Amygdala (tissue), 56 donors: ENCODE measurements at places on chromosomes 7 and 10.

DNA sequence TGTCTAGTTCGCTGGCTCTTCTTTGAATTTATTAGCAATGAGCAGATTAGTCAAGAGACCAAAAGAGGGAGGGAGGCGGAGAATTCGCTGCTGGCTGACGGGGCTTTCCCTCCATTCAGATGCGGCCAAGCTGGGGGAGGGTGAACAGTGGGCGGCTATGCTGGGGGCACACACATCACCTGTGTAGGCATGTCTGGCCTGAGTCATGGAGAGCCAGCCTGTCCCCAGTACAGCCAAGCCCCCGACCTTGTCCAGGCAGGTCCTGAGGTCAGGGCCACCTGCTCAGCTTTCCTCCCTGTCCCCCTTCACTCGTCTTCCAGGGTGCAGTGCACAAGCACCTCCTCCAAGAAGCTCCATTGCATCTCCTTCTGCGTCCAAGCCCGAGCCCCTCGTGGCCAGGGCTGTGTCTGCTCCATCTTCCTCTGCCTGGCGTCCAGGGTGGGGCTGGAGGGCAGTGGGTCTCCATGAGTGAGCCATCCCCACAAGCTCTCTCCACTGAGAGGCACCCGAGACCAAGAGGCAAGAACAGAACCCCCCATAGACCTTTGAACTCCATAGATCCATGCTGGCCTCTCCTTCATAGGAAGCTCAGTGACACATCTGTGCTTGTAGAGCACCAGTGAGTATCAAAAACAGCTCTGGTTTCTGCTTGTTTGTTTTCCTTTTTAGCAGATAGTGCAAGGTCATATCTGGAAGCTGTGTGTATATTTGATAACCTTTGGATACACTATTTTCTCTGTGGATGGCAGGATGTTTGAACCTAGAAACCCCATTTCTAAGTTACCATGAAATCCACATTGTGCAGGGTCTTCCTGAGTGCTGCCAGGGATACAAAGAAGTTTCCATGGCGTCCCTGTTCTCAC lies 1.9 kb upstream of the DEPP1 start:
- no peak for DNase-seq

- no peak for DNase-seq
Measured at GRCh38 chr10:88361494-88361893, 221.6 kb downstream of the RNLS start.

GRCh38 chr7:134690016-134690415 lies 43.4 kb downstream of the BPGM start:
- no peak for DNase-seq

- DNase-seq = no peak
Measured at GRCh38 chr10:105280895-105281294, 639.8 kb downstream of the SORCS3 start.

DNA sequence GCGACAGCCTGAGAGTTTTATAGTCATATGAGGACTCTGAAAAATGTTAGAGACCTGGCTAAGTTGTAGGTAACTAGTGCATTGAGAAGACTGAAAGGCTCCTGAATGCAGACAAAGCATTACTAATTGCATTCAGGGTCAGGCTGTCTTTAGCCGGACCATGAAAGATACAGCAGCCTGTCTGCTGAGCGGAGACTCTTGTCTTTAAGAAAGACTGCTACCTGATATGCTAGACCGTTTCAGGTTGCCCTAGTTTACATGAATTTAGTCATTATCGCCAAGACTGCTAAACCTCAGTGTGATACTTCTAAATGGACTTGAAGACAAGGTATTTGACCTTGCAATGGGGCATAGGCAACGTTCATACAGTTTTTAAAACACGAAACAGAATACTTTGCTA lies 81.2 kb downstream of the BMPR1A start:
- no peak for DNase-seq

DNA sequence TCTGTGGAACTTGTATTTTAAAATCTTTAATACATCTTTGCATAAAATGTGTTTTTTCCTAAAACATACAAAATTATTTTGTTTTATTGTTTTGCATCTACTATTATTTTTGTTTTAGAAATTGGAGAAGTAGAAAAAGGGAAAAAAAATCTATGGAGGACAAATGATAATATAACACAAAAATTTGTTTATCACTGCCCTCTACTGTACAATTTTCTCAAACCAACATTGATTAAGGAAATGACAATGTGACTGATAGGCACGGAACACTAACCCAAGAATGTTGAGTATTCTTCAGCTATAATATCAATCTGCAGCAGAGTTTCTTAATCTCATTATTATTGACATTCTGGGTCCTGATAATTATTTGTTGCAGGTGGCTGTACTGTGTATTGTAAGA lies 9.5 kb upstream of the ING3 start:
- no peak for DNase-seq

DNA sequence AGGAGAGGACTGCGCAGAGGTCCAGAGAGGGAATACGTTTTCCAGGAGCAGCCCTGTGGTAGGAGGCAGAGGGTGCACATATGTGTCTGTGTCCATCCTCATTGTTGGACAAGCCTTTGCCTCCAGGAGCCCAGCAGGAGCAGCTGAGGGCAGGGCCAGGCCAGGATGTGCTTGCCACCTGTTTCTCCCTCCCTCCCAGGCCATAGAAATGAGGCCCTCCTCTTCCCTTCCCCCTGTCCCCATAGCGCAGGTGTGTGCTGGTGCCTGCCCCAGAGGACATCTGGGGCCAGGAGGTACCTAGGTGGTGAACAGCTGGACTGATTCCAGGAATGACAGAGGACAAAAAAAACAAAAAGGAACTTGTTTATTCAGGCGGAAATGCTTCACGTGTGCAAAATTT lies 10.5 kb upstream of the CXCL12 start:
- DNase-seq = no peak

GRCh38 chr10:15725603-15726002 lies 5.9 kb upstream of the ITGA8 start:
- no peak for DNase-seq

DNA sequence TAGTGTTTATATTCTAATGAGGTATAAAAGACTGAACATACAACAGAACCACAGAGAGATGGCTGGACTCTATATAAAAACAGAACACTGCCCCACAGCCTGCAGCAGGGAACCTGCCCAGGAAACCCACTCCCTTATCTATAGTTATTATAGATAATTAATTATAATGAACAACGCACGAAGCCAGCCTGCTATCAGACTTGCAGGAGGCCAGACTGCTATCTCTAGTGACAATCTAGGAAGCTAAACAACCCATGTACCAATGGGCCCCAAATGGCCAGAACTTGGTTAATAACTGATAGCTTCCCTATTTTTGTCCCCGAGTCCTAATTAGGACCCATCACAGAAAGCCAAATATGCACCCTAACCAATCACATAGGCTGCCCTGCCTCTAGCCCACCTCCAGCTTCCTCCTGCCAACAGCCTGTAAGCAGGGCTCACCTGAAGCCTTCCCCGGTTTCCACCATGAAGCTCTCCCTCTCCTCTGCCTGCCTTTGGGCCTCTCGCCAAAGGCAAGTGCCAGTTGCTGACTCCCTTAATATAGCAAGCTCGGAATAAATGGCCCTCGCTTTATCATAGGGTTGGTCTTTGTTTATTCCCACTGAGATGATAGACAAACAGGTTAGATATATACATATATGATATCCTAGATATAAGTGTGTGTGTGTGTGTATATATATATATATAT lies 74.5 kb downstream of the SYPL1 start:
- DNase-seq = no peak

DNA sequence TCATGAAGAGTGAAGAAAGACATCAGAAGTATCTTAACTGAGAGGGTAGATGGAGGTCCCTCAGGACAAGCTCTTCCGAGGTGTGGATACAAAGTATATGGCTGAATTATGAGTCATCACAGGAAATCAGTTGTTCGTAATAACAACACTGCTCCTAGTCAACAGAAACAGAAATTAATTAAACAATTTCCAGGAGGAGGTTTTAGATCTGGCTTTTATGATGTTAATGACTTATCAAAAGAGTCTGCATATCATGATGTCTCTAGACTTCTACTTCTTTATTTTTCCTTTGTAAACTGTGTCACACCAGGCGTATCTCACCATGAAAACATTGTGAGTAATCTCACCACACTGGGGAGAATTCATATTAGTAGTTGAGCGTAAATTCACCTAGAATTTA lies 31.2 kb downstream of the OSBPL3 start:
- DNase-seq = no peak

DNA sequence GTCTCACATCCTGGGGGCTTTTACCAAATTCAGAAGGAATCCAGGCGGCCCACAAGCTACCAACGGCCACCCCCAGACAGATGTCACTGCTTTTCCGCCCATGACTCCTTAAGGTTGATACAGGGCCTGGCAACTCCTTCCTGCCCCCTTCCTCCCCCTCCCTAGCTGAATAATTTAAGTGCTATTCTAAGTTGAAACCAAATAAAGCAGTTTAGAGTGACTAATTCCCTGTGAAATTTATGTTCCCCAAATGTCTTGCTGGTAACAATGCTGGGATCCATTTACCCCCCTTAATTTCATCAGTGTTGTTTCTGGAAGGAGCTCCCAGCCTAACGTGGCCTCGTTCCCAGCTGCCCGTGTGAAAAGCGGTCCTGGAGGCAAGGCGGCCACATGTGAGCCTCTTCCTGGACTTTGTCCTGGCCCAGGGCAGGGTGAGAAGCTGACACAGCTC lies 109.6 kb downstream of the TMEM130 start:
- DNase-seq = no peak
